ENCODE measurements at places on chromosomes 11 and 22.

- no peak for DNase-seq
These were observed 10.5 kb upstream of the LDLRAD3 start for GRCh38 chr11:35933320-35933871.

DNA sequence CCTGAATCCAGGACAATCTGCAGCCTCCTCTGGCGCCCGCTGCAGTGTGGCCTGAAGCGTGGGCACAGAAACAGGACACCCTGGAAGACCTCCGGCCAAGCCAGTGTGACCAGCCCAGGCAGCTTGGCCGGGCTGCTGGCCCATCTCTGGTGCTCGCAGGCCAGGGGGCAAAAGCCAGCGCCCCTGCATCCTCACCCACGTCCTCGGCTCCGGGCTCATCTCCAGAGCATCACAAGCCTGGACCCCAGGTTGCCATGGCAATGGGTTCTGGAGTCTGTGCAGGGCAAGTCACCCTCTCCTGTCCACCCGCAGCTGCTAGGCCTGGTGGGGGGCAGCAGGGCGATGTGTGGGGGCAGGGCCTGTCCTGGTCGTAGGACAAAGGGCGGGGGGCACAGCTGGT, 9.3 kb upstream of the PDGFB start:
- DNase-seq = no peak

DNA sequence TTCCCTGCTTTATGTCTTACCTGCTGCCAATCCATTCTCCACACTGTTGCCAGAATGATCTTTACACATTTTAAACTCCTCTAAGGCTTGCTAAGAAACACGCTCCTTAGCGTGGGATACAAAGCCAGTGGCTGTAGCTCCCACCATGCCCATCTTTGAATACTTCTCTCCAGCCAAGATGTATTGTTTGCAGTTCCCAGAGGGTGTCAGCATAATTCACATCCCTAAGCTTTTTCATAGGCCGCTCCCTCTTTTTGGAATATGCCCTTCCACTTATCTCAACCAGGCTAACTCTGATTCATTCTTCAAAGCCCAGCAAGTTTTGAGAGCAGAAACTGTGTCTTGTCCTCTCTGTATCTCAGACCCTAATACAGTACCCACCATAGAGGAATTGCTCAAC, 8.1 kb upstream of the UPK2 start:
- DNase-seq = no peak

- no peak for DNase-seq
These were observed 58.9 kb downstream of the PISD start for GRCh38 chr22:31603081-31603525.

GRCh38 chr11:121460941-121461514, 8.3 kb upstream of the SORL1-AS1 start:
- DNase-seq = no peak

DNA sequence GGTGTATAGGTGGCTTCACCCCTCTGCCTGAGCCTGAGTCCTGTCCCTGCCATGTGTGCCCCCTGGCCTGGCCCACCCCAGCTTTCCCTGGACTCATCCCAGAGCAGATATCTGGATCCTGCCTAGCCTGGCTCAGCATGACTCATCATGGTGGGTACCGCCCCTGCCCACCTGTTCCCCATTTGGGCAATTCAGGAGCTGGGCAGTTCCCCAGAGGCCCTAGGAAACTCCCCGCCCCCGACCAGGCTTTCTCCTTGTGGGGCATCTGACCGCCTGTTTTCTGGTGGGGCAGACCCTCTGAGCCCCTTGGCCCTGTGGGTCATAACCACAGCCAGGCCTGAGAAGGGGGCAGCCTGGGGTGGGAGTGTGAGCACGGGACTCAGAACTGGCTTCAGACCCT, 4.4 kb downstream of the TSPO start:
- DNase-seq = no peak

- no peak for DNase-seq
These were observed 759.8 kb upstream of the CNTN5 start for GRCh38 chr11:98260983-98261382.

DNA sequence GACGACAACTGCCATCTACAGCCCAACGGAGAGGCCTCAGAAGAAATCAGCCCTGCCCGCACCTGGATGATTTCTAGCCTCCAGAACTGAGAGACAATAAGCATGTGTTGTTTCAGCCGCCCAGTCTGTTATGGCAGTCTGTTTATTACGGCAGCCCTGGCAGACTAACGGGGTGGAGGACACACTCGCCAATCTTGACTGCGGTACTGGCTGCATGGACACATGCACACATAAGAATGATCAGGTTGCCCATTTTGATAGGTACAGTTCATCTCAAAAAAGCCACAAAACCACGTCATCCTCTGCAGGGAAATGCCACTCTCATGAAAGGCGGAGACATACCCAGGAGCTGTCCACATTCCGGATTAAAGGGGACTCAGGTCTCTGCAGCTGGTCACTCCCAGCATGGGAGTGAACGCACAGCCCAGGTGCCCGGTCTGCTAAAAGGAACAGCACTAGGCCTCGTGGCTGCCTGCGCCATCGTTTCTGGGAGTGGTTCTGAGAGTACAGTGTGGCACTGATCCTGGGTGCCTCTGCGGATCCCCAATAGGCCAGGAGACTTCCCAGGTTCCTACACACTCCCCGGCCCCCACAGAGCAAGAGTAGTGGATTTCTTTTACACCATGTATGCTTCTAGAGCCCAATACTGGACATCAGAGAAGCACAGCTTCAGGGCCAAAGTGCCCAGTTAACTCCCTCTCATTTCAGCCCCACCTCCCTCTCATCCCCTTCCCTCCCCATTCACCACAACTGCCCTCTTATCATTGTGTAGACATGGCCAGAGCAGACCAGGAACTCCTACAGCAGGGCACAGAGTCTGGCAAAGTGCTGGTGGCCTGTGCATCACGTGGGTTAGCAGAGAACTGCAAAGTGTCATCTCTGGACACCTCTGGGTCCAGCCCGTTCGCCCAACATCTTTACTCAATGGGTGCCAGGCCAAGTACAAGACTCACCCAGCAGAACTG, 11.7 kb upstream of the COMT start:
- DNase-seq = no peak

DNA sequence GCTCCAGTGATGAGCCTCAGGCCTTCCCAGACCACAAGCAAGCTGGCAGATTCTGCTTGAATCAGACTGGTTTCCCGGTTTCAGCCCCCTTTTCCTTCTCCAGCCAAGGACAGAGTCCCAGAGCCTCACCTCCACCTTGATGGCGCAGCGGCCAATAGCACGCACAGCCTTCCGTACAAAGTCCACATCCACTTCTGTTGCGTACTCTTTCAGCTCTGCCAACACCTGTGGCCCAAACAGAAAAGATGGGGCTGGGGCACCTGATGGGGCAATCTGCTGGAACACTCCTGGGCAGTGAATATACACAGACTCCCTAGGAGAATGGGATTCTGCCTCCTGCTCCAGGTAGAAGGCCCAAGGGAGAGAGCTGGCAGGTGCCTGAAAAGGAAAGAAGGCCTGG, 35.5 kb upstream of the RASL10A start:
- no peak for DNase-seq

DNA sequence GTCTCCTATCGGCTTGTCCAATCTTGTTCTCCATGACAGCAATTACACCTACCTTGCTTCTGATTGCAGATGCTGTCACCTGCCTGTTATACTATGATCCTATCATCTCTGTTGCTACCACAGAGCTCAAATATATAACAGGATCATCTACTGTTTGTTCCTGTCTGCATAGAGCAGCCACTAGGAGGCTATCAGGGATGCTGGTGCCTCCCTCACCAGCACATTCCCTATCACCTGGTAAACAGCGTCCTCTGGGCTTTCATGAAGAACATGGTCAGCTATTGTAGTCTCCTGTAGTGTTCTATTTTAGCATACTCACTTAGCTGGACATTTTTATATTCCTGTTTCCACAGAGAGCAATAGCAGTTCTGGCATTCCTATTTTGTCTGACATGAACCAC, 87.8 kb upstream of the FAT3 start:
- DNase-seq = no peak

- DNase-seq = peak; percentile 27
These were observed 28.5 kb downstream of the MAFF start for GRCh38 chr22:38230108-38230825.

GRCh38 chr11:35474688-35475087, 50.7 kb downstream of the PAMR1 start:
- DNase-seq = no peak

- DNase-seq = no peak
These were observed 240.9 kb downstream of the NTM start for GRCh38 chr11:131611322-131611721.

- DNase-seq = no peak
These were observed 3.1 kb downstream of the VEGFB start for GRCh38 chr11:64237484-64237951.

- DNase-seq = no peak
These were observed 2.5 kb downstream of the MRGPRG start for GRCh38 chr11:3216027-3216525.

DNA sequence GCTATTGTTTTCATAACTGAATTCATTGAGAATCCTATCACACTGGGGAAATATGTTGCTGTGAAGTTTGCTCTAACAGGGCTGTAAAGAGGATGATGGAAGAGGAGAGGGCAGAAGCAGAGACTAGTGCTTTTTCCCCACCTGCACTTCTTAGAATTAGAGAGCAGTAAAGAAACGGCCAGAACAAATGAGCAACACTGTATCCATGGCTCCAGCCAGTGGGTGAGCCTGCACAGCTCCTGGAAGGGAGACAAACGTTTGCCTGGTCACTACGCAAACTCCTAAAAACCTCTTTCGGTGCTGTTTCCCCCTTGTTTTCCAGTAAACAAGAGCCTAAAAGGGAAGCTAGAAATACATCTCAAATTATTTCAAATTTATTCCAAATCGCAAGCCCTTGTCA, 22.2 kb upstream of the OR10D3 start:
- no peak for DNase-seq

GRCh38 chr11:36688571-36689291, 90.7 kb upstream of the RAG2 start:
- no peak for DNase-seq

GRCh38 chr11:99920956-99921355, 766.1 kb upstream of the ARHGAP42 start:
- no peak for DNase-seq

- no peak for DNase-seq
These were observed 4.5 kb upstream of the PPP2R1B start for GRCh38 chr11:111770581-111771134.

GRCh38 chr22:33114565-33114964, 56.4 kb upstream of the SYN3 start:
- DNase-seq = no peak

DNA sequence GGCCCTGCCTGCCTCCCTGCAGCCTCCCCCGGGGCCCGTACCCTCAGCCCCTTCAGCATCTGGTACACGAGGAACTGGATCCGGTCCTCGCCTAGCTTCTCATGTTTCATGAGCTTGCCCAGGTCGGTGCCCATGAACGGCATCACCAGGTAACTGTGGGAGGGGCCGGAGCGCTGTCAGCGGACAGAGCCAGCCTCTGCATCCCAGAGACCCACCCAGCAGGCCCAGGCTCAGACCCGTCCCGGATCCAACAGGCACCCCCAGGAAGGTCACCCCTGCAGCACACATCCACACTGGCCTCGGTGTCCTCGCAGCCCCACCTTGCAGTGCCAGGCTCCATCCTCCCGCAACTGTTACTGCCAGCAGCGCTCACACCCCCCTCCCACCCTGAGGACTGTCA, 4.4 kb downstream of the MAPK12 start:
- DNase-seq = no peak

DNA sequence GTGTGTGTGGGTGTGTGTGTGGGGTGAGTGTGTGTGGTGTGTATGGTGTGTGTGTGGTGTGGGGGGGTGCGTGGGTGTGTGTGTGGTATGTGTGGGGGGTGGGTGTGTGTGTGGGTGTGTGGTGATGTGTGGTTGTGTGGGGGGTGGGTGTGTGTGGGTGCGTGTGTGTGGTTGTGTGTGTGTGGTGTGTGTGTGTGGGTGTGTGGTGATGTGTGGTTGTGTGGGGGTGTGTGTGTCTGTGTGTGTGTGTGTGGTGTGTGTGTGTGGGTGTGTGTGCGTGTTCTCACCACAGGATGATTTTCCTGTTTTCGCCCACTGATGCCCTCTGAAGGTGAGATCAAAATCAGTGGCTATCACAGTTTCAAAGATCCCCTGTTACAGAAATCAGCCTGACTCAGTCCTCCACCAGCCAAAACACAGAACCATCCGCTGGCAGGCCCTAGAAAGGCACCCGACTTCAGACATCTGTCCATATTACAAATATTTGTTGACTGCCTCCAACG, 24.7 kb downstream of the CPT1A start:
- DNase-seq = no peak

DNA sequence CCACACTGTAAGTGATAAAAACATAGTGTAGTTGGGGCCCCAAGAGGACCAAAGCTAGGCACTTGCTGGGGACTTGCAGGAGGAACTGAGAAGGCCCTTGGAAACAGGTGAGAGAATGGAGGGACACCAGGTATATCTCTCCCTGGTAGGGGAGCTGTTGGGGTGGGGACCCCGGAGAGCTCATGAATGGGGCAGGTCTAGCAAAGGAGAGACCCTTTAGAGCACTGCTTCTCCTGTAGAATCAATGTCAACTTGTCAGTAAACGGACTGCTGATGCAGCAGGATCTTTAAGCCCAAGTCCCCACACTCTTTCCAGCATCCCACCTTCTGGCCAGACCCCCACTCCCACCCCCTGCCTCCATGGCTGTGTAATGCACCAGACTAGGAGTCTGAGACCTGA, 109.6 kb upstream of the THY1 start:
- DNase-seq = no peak

GRCh38 chr11:62536301-62536957, 10.2 kb downstream of the AHNAK start:
- DNase-seq = no peak

DNA sequence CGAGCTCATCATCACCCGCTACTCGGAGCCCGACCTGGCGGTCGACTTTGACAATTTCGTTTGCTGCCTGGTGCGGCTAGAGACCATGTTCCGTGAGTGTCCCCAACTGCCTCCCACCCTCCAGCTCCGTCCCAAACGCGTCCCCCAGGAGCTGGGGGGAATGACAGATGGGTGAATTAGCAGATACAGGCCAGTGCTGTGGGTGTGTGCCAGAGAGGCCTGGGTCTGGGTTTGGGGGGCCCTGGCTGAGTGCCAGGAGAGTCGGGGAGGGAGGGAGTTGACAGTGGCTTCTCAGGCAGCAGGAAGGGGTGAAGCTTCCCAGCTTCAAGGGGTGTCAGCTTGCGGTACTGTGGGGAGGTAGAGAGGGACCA, 28.6 kb downstream of the CAPN1 start:
- no peak for DNase-seq

GRCh38 chr11:102223859-102224258, 93.4 kb upstream of the BIRC3 start:
- DNase-seq = no peak

DNA sequence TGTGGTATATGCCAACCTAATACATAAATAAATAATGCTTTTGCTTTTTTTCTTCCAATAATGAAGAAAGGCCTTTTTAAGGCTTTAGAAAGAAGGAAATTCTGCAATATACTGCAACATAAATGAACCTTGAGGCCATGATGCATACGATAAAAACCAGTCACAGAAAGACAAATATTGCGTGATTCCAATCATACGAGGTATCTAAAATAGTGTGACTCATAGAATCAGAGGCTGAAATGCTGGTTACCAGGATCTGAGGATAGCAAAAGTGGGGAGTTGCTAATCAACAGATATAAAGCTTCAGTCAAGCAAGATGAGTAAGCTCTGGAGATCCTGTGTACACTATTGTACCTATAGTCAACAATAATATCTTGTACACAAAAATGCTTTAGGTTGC, 24.2 kb downstream of the MS4A6A start:
- no peak for DNase-seq

- DNase-seq = no peak
These were observed 306.3 kb downstream of the CNTN5 start for GRCh38 chr11:99327066-99327465.

GRCh38 chr11:14636119-14636518, 7.5 kb upstream of the PDE3B start:
- no peak for DNase-seq

All from effector CD4-positive, alpha-beta T cell (primary cell).